Mesothelial cell of epicardium (in vitro differentiated cells): ENCODE measurements at places on chromosomes 13 and 19.

DNA sequence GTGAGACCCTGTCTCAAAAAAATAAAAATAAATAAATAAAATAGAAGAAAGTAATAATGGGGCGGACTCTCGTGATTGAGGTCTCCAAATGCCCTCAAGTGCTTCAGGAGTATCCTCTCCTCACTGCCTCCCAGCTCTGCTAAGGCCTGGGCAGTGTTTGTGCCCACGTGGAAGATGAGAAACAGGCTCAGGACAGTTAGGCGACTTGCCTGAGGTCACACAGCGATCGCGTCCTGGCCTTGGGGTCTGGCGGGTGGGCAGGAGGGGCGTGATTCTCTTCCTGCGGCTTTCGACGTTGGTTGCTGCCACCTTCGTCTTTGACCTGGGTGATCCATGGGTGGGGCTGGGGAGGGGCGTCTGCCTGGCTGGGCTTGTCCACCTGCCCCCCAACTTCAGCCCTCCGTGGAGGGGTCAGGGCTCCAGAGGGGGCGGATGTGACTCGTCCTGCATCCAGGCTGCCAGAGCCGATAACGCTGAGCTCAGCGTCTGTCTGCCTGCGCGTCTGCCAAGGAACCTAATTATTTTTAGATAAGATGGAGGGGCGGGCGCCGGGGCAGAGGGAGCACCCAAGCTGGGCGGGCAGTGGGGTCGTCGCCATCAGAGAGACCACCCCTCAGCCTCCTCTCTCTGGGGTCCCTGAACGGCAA is 56.9 kb downstream of the NFIC start:
- DNase-seq: no peak

DNA sequence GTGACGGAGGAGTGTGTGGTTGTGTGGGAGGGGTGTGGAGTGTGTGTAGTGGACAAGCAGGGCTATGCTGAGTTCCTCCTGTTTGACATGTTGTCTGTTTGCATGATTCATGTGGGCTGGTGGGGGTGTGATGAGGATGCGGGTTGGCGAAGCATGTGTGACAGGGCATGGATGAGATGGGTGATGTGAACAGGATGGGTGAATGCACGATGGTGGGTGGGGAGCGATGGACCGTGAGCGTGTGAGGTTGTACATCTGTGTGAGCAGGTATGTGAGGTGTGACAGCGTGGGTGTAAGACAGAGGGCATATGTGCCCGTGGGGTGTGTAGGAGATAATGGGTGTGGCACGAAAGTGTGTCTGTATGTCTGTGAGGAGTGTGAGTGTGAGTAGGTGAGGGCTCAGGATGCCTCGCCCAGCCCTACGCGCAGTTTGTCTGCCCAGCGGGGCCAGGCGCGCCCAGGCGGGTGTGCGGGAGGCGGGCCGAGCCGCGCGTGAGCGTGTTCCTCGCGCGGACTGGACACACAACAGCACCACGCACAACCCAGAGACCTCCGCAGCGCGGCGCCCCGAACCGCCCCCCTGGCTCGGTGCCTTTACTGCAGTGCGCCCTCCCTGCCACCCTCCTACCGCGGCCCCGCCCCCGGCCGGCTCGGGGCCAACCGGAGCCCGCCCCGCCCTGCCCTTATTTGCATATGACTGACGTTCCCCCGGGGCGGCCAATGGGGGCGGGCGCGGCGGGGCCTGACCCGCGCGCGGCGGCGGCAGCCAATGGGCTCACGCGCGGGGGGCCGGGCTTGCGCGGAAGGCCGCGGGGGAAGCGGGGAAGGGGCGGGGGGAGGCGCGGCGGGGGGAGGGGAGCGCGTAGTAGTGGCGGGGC is 14.4 kb downstream of the CIC start:
- peak; percentile 95 for DNase-seq

GRCh38 chr13:109684084-109684823 is 102.1 kb downstream of the IRS2 start:
- no peak for DNase-seq

- peak; percentile 69 for DNase-seq
These were observed 13.6 kb downstream of the C19orf25 start for GRCh38 chr19:1465191-1466016.

DNA sequence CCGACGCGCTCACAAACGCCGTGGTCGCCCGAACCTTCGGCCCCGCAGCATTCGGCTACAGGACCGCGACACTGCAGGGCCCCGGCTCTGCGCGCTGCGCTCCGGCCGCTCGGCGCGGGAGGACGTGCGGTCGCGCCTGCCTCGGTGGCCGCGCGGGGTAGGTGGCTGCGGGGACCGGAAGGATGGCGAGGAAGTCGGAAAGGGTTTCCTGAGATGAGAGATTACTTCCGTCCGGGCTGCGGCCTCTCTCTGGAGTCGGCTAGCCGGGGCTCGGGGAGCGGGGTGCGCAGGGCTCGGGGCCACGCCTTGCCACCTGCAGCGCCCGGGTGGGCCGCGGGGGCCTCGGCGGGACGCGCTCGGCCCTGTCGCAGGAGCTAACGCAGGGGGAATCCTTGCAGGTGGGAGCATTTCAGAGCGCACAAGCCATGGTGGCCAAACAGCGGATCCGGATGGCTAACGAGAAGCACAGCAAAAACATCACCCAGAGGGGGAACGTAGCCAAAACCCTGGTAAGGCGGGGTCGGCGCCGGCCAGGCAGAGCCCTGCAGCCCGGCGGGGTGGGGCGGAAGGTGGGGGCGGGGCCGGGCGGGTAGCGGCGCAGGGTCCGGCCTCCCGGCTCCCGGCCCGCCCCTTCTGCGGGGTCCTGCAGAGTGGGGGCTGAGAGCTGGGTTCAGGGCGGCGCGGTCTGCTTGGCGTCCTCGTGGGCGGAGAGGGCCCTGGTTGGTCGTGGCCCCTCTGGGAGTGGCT is at the start of gene SERP2:
Gene SERP2, plus strand, starts transcription at position 224 of the 747 bp plus-strand sequence. Its CDS starts 202 bp downstream, at position 426.
- DNase-seq: peak; percentile 44

DNA sequence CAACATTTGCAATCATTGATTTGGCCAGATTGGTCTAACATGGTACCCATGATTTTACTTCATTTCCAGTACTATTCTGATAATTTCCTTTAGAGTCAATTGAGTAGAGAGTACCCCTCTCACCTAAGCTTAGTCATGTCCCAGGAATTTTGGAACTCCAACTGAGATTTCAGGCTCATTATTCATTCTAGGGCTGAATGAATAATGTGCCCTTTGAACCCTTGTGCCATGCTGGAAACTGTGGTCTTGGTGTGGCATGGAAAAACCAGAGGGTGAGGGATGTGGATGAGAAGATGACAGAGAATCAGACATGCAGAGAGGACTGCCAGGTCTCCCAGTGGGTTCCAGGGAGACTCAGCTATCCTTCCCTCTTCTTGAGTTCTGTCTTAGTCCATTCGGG is 30.2 kb downstream of the ITM2B start:
- DNase-seq: no peak

DNA sequence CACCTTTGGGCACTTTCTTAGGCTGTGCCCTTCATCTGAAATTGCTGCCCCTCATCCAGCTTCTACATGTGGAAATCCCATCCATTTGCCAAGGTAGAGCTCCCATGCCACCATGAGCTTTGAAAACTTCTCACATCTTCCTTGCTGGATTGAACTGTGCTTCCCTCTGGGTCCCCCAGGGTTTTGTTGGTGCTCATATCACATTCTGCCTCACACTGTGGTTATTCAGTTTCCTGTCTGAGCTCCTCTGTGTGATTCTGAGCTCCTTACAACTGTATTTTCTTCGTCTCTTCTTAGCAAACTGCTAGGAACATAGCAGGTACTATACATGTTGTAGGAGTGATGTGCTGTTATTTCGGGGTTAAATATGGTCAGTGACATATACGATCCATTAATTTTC is 74.9 kb upstream of the KL start:
- no peak for DNase-seq

GRCh38 chr19:57406516-57407123 is 4.3 kb upstream of the ZNF17 start:
- peak; percentile 70 for DNase-seq

- no peak for DNase-seq
These were observed 940 bp upstream of the DCUN1D2 start for GRCh38 chr13:113491418-113491883.

DNA sequence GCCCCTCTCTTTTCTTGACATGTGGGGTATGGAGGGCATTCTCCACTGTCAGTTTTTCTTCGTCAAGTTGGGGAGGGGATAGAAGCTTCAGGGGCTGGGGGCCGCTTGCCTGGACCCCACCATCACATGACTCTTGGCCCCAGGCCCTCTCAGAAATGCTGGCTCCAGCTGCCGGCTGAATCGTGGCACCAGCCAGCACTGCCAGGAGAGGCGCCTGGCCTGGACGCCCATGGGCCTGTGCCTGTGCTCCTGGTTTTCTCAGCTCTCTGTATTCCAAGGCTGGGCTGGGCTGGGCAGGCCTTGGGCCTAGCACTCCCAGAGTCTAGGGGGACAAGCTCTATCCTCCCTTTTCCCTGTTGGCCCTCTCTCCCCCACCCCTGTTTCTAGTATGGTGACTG is 38.6 kb downstream of the LYL1 start:
- DNase-seq: no peak

DNA sequence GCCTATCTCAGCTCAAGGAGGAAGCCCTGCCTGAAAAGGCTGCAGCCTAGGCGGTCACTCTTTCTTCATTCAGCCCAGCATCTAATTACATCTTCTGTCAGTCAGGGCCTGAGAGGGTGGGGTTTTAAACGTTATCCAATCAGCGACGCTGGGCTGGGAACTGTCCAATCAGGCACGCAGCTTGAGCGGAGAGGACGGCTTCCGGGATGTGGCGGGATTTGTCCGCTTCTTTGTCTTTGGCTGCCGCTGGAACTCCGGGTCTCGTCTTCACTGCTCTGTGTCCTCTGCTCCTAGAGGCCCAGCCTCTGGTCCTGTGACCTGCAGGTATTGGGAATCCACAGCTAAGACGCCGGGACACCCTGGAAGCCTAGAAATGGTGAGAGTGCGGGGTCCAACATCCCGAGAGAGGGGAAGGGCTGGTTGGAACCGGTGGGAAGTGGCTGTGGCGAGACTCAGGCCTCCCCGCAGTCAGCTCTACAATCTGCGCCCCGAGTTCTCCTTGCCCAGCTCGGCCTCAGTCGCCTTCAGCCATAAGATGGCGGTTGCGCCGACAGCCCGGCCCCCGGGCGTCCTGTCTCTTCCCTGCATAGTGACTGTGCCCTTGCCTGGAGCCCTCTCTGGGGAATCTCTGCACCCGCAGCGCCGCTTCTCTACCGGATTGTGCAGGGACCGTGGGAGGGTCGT is at the start of gene ZNF738:
Gene ZNF738, plus strand, starts transcription at position 233 of the 684 bp plus-strand sequence. Its CDS starts 141 bp downstream, at position 374.
- DNase-seq: peak; percentile 88
